Activated CD4-positive, alpha-beta T cell treated with anti-CD3 and anti-CD28 coated beads, Interleukin-2, amount 50 U/mL, for 48 hours (primary cell): ENCODE measurements at places on chromosomes 1 and 21.

DNA sequence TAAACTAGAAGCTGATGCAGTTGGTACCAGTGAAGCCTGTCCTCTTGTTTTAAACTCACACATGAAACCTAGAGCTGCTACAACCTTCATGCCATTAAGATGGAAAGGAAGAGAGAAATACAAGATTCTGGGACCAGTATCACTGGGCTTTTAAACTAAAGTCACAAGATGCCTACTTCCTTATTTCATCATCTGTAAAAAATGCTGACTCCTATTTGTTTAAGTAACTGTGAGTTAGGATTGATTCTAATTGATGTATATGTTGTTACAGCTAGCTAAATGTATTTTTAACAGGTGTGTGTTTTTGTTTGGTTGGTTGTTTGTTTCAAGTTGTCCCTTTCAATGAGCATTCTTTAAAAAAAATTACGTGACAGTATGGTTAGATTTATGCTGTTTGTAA, 833.3 kb upstream of the PRMT6 start:
- DNase-seq = no peak

- no peak for DNase-seq
Observed at GRCh38 chr1:34009340-34009985, 145.6 kb downstream of the HMGB4 start.

DNA sequence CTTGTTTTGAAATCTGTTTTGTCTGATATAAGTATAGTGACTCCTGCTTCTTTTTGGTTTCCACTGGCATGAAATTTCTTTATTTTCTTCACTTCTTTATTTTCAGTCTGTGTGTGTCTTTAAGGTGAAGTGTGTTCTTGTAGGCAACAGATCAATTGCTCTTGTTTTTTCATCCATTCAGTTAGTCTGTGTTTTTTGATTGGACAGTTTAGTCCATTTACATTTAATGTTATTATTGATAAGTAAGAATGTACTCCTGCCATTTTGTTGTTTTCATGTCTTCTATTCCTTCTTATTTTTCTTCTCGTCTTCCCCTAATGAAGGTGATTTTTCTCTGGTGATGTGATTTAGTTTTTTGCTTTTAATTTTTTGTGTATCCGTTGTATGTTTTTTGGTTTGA, 487.7 kb upstream of the PBX1 start:
- no peak for DNase-seq

DNA sequence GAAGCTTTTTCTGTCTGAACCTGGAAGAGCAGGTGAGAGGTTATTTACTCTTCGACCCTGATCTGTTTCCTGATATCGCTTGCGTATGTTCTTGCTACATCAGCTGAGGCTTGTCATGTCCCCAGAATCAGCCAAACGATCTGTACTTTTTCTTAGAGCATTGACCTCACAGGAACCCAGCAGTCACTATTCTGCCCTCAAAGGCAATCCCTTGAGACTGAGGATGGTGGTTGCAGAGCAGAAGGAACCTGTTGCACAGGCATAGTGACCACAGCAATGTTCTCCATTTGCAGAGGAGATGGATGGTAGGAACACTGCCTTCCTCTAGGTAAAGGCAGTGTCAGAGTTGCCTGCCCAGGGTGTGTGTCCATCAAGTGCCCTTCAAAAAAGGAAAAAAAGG, 11.3 kb upstream of the LACTBL1 start:
- DNase-seq = no peak

- no peak for DNase-seq
Observed at GRCh38 chr21:37489553-37489952, 123.0 kb downstream of the DYRK1A start.

- DNase-seq = no peak
Observed at GRCh38 chr1:206580438-206581113, 31.7 kb downstream of the EIF2D start.

GRCh38 chr1:46370214-46370633, 23.9 kb upstream of the FAAH start:
- DNase-seq = no peak

DNA sequence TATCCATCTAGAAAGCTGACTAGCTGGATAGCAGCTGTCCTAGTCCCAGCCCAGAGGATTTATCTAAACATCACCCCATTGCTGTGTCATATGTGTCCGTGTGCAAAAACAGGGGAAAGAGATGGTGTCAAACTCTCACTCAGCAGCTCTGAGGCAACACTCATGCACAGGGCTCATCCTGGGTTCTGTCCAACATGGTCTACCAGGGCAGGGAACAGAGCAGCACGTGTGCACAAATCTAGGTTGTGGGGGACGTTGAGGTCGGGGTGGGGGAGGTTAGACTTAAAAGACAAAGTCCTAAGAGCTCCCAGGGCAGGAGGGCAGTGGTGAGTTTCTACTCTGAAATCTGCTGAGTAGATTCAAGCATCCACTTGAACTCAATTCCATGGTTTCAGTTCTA, 16.2 kb downstream of the PI4KB start:
- DNase-seq = no peak

- DNase-seq = no peak
Observed at GRCh38 chr21:29235714-29236197, 63.0 kb upstream of the BACH1 start.

DNA sequence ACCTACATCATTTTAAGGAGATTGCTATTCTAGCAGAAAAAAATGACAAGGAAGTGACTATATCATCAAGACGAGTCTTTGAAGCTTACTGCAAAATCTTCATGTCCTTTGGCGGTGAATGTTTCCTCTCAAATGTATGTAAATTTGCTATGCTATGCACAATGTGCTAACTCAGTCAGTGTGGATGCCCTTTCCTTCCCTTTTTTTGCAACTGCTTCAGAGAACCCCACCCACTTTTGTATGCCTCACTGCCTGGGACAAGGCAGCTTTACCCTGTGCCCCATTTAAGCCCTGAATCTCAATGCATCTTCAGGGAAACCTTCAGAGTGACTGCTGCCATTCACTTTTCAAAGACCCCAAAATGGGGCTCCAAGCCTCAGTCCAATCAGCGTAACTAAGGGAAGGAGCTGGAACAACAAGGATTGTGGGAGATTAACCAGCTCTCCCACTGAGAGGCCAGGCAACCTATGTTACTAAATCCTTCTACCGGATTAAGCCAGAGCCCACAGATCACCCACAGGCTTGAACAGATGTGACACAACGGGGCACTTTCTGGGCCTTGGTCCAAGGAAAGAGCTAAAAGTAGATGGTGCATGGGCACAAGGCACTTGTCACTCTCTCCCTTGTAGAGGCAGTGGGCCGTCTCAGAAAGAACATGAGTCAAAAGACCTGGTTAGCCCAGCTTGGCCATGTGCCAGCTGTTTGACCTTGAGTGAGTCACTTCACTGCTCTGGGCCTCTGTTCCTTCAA, 154.4 kb downstream of the PLPP3 start:
- no peak for DNase-seq

- DNase-seq = no peak
Observed at GRCh38 chr1:2796890-2797740, 4.4 kb downstream of the TTC34 start.

GRCh38 chr1:223462866-223463404, 69.7 kb downstream of the CCDC185 start:
- DNase-seq = no peak

GRCh38 chr1:41590331-41590730, 105.8 kb upstream of the EDN2 start:
- DNase-seq = peak; percentile 1

DNA sequence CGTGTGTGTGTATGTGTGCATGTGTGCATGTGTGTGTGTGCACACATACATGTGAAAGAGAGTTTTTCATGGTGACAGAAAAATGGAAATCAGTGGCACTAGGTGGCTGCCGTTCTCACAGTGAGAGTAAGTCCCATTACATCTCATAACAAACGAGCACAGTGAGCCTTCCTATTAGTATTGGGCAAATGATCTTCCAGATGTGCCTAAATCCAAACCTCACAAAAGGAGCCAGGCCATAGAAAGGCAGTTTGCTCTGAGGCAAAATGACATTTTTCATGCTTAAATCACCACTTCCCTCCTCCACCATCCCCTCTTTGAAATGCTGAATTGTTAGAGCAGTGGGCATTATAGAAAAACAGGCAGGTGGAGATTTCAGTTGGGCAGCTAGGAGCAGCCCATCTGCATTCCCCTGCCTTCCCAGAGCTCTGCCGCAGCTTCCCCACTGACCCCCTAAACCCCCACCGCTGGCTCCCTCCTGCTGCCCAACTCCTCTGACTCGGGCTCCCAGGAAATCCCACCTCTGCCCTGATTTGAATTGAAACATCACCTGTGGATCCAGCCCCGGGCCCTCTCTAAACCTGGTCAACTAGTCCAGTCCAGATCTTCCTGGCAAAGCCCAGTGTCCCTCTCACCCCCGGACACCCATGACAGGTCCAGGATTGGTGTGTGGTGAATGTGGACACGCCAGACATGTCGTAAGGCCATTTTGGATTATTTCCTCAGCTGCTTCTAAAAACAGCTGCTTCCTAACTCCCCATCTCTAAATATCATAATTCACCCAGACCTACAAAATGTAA, 190.5 kb downstream of the SEC16B start:
- DNase-seq = no peak

DNA sequence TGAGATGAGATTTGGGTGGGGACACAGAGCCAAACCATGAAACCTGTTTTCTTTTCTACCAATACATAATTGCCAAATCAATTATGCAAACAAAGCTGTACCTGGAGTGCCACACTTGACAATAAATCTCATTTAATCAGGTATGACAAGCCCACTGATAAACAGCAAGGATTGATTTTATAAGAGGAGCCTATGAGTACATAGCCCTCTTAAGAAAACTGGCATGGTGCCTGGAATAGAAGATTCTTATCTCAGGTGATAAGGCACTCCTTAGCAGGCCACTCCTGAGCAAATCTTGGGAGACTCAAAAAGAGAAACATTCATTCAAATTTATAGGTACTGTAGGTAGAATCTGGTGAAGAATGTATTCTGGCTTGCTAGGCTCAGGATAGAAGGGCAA, 28.6 kb upstream of the PDE4B start:
- no peak for DNase-seq

- DNase-seq = no peak
Observed at GRCh38 chr1:177600321-177600720, 369.5 kb downstream of the SEC16B start.

DNA sequence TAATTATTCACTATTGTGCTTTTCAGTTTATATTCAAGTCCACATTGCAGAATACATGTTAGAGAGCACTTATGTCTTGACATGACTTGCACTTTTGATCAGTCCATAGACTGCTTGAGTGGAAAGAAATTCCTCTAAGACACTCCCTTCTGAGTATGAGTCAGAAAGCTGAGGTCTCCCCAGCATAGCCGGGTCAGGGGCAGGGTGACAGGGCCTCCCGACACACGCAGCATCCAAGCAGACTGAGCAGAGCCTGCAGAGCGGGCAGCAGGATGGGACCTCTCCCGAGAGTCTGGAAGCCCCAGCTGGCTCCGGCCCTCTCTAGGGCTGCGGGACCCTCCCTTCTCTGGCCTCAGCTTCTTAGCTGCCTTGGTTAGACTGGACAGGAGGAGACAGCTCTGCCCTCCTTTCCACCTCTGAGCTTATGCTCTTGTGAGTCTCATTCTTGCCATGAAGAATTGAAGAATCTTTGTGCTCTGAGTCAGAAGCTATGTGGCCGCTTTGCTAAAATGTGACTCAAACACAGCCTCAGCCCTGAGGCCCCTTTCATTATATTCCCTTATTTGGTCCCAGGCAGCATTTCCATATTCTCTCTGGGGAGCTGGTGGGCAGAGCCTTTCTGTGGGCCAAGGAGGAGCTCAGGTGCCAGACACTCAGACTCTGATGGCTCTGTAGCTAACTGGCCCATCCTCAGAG, 11.2 kb upstream of the CAPN2 start:
- peak; percentile 54 for DNase-seq

GRCh38 chr21:34203851-34204420, 130.6 kb downstream of the MRPS6 start:
- no peak for DNase-seq

DNA sequence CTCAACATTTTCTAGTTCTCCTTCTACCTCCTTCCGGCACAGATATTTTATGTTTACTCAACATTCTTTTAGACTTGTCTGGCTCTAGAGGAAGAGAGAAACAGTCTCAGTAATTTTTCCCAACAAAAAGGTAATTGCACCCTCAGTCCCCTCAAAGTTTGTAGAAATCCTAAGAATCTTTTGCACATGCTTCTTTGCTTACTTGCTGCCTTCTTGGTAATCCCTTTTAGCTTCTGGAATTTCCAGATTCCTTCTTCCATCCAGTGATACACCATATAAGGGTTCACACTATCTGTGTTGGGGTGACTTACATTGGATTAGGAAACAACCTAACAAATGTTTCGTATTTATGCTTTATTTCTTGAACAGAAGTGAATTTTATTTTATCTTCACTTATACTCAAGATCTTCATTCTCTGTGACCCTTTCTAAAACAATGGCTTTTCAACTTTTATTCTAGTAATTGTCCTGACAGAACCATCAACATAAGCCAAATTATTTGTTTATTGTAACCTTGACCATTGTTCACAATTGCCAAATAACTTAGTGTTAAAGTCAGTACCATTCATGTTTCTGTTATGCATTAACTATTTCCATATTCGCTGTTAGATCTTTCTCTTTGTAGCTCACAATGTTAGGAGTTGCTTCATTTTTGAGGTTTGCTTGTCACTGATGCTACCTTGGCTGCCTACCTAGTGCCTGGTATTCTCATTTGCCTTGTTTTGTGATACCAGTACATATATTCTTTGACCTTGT, 238.1 kb downstream of the HMCN1 start:
- DNase-seq = no peak

DNA sequence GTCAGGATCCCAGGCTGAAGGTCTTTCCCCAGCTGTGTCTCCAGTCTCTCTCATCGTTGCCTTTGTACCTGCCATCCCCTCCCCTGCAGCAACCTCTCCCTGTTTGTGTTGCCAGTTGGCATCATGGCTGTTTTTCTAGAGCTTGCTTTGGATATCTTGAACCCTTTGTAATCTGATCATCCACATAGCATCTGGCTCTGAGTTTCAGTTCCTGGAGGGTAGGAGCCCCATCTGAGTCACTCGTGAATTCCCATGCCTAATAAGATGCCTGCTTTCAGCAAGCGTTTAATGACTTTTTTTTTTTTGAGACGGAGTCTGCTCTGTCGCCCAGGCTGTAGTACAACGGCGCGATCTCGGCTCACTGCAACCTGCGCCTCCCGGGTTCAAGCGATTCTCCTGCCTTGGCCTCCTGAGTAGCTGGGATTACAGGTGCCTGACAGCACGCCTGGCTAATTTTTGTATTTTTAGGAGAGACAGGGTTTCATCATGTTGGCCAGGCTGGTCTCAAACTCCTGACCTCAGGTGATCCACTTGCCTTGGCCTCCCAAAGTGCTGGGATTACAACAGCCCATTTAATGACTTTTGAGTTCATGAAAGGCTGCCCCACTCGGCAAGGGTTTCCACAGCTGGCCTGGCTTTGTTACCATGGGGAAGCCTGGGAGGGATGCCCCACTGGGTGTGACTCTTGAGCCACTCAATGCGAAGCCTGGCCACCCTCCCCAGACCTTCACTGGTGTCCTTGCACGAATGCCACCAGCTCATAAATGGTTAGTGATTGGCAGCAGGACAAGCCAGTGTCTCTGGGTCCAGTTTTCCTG, 11.9 kb downstream of the ALPL start:
- DNase-seq = no peak

GRCh38 chr1:196464480-196464941, 143.7 kb downstream of the KCNT2 start:
- no peak for DNase-seq

GRCh38 chr1:84379138-84379916, 19.0 kb upstream of the DNASE2B start:
- DNase-seq = no peak
